ENCODE measurements at places on chromosomes 6 and 20.

DNA sequence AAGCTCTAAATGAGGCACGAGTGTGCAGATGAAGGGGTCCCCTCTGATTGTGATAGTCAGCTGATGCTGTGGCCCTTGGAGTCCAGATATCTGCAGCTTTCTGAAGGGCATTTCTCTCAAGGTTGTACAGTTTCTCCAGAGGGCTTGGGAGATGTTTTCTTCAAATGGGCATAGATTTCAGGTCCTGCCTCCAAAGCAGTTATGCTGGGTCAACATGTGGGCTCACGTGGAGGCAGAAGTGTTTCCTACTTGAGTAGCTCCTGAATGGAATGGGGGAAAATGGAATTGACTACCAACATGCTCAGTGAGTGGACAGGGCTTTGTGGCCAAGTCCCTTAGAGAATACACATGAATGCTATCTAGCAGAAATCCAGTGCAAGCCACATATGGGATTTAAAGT is 360.7 kb downstream of the SAMD5 start:
- DNase-seq = no peak

DNA sequence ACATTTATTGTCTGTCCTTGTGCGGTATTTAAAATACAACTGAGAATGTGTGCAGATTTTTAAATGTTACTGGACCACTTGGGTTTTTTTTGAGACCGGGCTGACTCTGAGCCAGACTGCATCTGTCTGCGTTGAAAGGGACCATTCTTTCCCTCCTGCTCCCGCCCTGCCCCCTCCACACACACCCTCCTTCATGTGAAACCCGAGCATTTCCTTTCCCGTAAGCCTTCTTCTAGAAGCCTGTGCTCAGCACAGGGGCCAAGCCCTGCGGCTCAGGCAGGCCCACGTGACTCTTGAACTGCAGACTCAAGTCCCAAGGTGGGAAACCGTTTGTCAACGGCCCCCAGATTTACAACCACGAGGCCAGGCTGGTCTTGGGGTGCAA is 82.7 kb upstream of the FOXC1 start:
- peak; percentile 37 for DNase-seq

DNA sequence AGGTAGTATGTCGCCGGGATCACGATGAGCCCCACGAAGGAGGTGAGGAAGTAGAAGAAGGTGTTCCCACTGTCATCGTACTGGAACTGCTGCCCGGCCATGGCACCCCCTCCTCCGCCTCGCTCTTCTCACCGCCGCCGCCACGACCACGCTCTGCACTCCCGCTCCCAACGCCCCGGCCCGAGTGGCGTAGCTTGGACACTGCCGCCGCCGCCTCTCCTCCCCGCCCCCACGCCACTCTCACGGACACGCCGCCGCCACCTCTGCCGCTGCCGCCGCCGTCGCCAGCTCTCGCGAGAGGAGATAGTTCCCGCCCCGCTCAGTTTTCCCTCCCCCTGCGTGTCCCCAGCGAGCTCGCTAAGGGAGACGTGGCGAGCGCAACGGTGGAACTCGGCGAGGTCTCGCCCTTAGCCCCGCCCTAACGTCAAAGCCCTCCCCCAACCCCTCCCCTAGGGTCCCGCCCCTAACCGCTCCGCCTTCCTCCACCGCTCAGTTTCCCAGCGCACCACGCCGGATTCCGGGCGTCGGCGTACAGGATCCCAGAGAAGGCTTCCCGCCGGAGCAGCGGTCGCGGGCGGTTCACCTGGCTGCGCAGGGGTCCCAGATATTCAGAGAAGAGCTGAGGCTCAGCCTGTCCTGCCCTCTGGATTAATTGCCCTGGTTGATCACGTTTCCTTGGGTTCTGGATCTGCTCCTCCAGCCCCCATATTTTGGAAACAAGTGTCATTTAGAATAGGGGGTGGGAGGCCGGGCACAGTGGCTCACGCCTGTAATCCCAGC is at the start of gene SEC63:
SEC63 (minus strand) TSS at position 300 of the 780 bp plus-strand sequence; CDS start at position 101, 199 bp downstream.
- DNase-seq = peak; percentile 96

DNA sequence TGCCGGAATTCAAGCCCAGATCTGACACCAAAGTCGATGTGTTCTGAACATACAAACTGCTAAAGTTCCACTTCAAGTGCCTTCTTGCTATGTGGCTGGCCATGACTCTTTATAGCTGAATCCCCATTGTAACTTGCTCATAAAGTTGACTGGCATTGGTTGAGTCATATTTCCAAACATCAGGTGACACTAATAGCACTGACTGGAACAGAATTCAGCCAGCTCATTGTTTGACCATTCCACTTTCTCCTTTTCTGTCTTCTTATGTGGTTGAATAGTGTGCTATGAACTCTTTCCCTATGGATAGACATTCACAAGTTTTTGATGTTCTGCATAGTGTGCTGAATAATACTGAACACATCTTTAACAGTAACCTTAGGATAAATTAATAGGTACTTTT is 266.2 kb upstream of the ZFP64 start:
- no peak for DNase-seq

- no peak for DNase-seq
These were observed 122.6 kb downstream of the BTBD3 start for GRCh38 chr20:12040261-12040660.

- no peak for DNase-seq
These were observed 636.1 kb downstream of the KIF16B start for GRCh38 chr20:15937179-15937578.

DNA sequence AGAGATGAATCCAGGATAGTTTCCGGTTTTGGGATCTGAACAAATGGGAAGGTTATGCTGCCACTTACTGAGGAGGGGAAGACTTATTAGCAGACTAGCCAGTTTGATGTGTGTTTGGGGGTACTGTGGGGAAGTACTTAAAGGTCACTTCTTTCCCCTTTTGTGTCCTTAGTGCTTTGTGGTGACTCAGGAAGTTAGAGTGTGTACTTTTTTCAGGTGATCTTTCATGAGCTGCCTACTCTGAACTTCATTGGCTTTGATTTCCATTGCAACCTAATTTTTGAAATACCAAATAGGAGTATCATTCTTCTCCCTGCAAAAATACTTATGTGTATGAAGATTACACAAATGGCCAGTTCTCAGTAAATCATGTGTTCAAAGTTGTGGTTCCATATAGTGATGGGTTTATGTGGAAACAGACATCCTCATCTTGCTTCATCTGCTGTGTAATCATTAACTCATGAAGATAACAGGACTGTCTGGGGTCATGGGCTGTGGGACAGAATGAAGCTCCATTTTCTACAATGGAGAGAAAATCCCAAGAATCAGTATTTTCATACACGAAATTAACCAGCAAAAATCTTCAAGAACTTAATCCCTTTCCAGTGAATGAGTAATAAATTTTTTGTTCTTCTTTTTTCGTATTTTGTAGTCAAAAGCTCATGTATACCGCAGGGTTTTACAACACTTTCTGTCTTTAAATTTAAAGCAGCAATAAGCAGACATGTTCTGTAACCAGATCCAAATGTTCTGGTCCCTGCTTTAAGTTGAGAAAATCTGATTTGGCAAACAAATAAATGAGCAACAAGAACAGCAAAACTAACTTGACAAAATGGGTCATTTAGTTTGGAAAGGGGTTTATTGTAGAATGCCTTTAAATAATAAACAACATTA is 272.2 kb upstream of the FLRT3 start:
- DNase-seq = no peak

DNA sequence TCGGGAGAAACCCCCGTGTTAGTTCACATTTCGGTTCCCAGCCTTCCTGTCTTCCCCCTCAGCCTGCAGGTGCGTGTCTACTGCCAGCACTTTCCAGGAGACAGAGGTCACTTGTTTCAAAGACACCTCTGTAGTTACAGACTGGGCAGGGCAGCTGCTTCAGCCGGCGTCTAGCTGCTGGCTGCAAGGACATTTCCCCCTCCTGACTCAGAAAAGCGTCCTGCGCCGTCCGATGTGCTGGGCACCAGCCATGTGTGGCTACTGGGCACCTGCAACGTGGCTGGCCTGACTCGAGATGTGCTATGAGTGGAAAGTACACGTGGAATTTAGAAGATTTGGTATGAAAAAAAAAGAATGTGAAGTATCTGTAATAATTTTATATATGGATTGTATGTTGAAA is 37.6 kb downstream of the RRBP1 start:
- no peak for DNase-seq

GRCh38 chr6:168078175-168078942 is 653 bp downstream of the FRMD1 start:
- no peak for DNase-seq

DNA sequence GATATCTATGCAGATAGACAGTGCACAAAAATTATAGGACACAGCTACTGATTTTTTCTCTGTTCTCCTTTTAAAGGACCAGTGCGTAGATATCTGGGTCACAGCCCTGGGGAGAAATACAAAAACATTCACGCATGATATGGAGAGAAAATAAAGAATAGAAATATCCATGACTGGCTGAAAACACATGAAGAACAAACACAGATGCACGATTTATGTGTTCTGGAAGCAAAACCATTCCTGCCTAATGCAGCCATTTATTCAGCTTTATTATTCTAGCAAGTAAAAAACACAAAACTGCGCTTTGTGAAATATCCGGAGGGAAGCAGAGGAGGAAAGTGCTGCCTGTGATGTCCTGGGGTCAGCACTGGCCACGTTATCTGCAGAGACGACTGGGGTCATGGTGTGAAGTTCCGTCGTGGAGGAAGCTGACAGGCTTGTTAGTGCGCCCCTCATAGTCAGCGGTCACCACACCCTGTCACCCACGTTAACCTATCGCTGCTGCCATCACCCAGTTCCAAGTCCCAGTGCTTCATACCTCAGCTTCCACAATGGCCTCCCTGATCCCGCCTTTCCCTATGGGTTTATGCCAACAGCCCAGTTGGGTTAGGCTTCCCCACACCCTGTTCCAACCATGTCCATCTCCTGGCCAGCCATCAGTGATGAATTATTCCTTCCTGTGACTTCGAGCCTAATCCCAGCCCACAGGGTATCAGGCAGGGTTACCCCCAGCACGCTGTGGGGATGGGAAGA is 86.6 kb upstream of the RPS6KA2 start:
- no peak for DNase-seq

GRCh38 chr6:1872649-1873131 is 263.0 kb downstream of the FOXC1 start:
- peak; percentile 80 for DNase-seq

DNA sequence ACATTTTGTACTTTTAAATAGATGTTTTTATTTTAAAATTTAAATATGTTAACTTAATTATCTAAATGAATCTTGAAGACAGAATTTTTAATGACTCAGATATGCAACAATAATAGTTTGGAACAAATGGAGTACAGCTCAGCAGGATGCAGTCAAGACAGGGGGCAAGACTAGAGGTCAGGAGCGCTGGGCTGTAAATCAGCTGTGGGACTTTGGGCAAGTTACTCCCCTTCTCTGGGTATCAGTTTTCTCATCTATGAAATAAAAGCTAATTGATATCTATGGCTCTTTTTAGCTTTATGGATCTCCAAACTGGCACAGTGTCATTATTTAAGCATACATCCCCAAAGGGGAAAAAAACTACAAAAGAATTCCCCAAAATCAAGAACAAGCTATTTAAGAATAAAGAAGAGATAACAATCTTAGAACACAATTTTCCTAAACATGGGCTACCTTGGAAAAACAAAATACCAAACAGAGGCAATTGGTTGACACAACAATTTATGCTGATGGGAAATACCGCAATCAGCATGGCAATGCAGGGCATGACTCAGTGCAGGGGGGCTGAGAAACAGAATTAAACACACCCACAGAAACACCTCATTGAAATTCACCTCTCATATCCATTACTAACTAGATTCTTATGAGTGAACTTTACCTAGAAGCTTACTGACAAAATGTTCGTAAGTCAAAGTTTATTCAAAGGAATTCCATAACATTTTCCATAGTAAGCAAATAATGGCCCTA is 188.2 kb downstream of the SIM1 start:
- no peak for DNase-seq

- DNase-seq = no peak
These were observed at the start of gene NNAT for GRCh38 chr20:37521061-37521771. TSS of gene NNAT (plus strand) at chr20:37521250. CDS start at chr20:37521332, 82 bp downstream.

DNA sequence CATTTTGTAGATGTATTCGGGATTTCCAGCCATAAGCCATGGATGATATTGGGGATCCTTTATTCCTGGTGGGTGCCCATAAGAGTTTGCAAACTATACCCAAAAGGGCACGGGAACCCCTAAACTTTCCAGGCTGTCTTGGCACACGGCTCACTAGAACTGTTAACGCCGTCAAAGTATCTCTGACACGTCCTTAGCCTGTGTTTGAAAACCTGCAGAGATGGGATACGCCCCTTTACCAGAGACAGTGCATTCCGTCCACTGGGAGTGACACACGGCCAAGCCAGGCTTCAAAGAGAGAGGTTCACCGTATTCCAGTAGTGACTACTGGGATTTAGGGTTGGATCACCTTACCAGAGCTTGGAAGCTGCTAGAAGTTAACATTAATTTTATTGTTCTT is 95.0 kb downstream of the THBS2 start:
- DNase-seq = no peak

- DNase-seq = peak; percentile 68
These were observed 100.7 kb upstream of the PTPN1 start for GRCh38 chr20:50409495-50409894.
